Effector CD4-positive, alpha-beta T cell (primary cell): ENCODE measurements at places on chromosomes 2 and 18.

GRCh38 chr2:222193328-222193983 lies 105.3 kb downstream of the PAX3 start:
- no peak for DNase-seq

GRCh38 chr2:62895632-62896009 lies 155.0 kb upstream of the OTX1 start:
- no peak for DNase-seq

- no peak for DNase-seq
These were observed 100.2 kb upstream of the SEC11C start for GRCh38 chr18:59039449-59039848.

DNA sequence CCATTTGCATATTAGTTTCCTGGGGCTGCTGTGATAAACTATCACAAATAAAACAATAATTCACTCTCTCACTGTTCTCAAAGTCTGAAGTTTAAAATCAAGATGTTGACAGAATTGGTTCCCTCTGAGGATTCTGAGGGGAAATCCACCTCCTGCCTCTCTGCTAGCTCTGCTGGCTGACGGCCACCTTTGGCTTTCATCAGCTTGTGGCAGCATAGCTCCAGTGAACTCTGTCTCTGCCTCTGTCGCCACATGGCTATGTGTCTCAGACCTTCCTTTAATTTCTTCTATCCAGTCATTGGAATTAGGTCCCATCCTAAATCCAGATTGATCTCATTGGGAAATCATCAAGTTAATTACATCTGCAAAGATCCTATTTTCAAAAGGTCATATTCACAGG lies 38.9 kb upstream of the TRIM43 start:
- no peak for DNase-seq

GRCh38 chr2:41711736-41712135 lies 336.1 kb upstream of the PKDCC start:
- no peak for DNase-seq

GRCh38 chr2:219173176-219173575 lies 3.3 kb upstream of the SLC23A3 start:
- no peak for DNase-seq

DNA sequence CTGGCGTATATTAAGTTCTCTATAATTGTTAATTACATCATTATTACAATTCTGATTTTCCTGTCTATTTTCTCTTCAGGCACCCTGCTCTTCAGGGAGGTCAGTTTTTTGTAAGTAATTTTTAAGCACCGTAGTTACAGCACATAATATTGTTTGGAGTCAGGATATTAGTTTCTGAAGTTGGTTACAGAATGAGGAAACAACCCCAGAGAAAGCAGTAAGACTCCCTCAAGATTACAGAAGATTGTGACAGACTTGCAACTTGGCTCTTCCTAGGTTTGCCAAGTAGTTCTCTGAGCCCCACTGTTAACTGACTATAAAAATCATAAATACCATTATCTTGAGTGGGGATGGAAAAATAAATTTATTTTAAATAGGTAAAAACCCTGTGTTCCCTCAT lies 921 bp downstream of the RPE start:
- DNase-seq = no peak

DNA sequence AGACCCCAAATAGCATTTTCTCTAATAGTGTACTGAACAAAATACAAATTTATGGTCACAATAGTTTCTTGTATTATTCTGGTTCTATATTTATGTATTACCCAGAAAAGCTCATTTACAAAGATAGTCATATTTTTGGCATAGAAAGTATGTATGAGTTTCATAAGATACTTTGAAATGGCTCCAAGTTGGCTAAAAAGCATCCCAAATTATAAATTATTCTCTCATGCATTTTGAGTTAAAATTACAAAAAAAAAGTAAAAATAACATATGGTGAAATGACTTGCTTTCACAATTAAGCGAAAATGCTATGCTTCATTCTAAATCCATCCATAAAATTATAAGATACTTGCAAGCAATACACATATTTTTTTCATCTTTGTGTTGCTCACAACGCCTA lies 530.7 kb downstream of the ZNF804A start:
- DNase-seq = no peak

DNA sequence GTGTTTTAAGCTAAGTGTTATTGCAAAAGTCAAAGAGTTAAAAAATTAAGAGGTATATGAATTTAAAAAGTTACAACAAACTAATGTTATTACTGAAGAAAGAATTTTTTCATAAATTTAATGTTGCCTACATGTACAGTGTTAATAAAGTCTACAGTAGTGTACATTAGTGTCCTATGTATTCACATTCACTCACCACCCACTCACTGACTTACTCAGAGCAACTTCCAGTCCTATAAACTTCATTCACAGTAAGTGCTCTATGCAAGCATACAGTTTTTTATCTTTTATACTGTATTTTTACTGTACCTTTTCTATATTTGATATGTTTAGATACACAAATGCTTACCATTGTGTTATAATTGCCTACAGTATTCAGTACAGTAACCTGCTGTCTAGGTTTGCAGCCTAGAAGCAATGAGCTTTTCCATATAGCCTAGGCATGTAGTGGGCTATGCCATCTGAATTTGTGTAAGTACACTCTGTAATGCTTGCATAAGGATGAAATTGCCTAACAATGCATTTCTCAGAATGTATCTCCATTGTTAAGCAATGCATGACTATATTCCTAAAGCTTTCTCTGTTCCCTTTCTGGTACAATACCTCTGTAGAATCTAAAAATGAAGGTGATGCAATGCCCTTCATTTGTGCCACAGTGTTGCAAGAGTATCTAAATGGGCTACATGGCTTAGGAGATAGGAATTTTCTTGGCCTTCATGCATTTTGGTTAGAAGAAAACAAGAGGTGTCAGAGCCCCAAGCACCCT lies 370.8 kb upstream of the NT5C1B start:
- no peak for DNase-seq

- DNase-seq = no peak
These were observed 55.5 kb downstream of the ARHGAP28 start for GRCh38 chr18:6785001-6785400.

GRCh38 chr2:225309516-225309915 lies 90.0 kb upstream of the NYAP2 start:
- DNase-seq = no peak

- no peak for DNase-seq
These were observed 168.2 kb upstream of the MYCN start for GRCh38 chr2:15772086-15772595.

DNA sequence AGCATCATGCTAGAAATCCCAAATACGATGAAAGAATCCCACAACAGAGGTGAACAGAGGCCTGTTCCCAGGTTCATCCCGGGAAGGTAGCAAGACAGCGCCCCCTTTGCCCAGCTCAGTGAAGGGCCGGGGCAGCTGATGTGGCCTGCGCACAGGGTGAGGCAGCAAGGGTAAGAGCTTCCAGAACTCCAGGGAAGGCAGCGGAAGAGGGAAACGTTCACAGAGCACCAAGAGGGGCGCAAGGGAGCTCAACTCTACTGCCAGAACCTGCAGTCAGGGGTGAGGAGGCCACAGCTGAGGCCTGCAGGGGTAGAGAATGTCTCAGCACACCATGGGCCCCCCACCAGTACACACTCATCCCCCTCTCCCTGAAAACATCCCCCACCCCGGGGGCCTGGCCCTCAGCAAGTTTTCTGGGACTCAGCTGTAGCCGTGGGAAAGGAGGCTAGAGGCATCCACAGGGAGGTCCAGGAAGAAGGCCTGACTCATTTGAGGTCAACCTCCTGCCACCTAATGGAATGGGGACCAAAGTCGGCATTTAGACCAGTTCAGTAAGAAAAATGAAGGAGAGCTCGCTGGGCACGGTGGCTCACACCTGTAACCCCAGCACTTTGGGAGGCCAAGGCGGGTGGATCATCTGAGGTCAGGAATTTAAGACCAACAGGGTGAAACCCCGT lies 95.6 kb upstream of the ASAP2 start:
- DNase-seq = no peak

DNA sequence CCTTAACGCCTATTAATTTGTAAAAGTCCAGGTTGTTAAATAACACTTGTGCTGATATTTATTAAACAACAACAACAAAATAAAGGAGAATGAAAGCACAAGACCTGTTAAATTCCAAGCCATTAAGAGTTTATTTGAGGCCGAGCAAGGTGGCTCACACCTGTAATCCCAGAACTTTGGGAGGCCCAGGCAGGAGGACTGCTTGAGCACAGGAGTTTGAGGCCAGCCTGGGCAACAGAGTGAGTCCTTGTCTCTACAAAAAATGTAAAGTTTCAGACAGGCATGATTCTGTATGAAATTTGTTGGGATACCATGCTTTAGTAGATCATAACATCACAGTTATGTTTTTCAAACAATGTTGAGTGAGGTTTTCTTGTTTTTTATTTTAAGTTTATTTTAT lies 17.1 kb downstream of the PELI1 start:
- DNase-seq = no peak

- DNase-seq = no peak
These were observed 383.7 kb downstream of the XIRP2 start for GRCh38 chr2:167271932-167272331.

DNA sequence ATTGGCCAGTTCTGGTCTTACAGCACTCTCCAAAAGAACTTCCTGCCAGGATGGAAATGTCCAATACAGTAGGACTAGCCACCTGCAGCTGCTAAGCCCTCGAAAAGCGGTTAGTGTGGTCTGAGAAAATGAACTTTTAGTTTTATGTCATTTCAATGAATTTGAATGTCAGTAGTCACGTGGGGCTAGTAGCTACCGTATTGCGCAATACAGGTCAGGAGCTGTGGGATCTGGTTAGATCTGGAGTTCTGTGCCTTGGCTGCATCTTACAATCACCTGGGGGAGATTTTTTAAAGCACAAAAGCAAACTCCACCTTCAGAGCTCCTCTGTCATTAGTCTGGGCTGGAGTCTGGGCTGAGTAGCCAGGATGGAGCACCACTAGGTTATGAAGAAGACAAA lies 35.9 kb downstream of the C1QL2 start:
- no peak for DNase-seq

GRCh38 chr2:128378231-128379020 lies 59.8 kb upstream of the HS6ST1 start:
- no peak for DNase-seq

GRCh38 chr2:233039846-233040530 lies 7.5 kb downstream of the NEU2 start:
- DNase-seq = no peak

DNA sequence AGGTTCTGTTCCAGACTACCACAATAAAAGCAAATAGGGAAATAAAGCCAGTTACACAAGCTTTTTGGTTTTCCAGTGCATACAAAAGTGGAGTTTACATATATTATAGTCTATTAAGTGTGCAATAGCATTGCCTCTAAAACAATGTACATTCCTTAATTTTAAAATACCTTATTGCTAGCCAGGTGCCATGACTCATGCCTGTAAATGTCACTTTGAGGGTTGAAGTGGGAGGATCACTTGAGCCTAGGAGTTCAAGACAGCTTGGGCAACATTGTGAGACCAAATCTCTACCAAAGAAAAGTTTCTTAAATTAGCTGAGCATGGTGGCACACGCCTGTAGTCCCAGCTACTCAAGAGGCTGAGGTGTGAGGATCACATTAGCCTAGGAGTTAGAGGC lies 52.9 kb upstream of the IMP4 start:
- DNase-seq = no peak

GRCh38 chr2:23423062-23423872 lies 38.3 kb downstream of the KLHL29 start:
- DNase-seq = no peak

GRCh38 chr2:85714841-85715240 lies 20.7 kb downstream of the GNLY start:
- DNase-seq = no peak

DNA sequence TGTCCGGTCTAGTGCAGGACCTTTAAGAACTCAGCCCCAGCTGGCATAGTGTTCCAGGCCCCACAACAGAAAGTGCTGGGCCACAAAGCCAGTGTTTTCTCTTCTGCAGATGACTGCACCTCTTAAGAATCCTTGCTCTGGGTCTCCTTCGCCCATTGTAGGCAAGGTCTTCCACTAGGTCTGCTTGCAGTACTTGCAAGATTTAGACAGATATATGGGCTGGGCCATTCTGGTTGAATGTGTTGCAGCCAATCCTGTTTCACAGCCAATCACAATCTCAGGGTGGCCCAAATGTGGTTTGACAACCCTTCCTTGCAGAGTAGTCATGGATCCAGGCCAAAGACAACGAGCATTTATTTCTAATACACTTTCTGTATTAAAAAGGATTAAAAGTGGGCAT lies 13.1 kb upstream of the PIEZO2 start:
- no peak for DNase-seq

DNA sequence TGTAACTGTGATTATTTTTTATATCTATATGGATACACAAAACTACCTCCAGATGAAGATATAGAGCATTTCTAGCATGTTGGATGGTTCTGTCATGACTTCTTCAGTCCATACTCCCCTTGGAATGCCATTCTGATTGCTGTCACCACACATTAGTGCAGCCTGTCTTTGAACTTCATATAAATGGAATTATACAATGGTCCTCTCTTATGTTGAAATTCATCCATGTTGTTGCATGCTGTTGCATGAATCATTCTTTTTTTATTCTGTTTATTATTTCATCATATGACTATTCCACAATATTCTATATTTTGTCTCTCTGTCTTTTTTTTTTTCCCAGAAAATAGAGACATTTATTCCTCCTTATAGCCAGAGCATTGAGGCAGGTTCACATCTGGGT lies 74.1 kb downstream of the OSBPL6 start:
- no peak for DNase-seq

DNA sequence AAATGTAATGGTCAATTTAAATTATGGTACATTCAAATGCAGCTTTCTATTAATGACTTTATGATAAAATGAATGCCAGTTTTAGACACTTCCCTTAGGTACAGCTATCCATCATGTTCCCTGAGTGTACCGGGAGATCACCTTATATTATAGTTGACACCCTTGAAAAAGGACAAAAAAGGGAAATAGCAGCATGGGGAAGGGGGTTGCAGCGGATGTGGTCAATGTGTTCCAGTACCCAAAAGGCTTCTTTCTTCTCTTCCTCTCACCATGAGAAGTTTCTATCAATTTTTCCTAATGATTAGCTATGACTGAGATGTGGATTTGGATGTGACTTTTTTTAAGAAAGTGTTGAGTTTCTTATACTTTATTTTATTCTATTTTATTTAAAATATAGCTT lies 154.4 kb downstream of the CCDC85A start:
- no peak for DNase-seq

DNA sequence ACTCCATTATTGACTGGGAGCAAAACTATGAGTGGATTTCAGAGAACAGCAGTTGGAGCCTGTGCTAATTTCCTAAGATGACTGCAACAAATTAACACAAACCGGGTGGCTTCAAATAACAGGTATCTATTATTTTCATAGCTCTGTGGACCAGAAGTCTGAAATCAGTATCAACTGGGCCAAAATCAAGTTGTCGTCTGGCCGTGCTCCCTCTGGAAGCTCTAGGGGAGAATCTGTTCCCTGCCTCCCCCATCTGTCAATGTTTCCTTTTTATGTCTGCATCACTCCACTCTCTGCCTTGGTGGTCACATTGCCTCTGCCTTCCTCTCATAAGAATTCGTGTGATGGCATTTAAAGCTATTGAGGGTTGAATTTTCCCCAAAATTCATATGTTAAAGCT lies 269.8 kb downstream of the TMX3 start:
- no peak for DNase-seq

- no peak for DNase-seq
These were observed 23.2 kb upstream of the FIGN start for GRCh38 chr2:163759013-163759412.
